HCEC 1CT (cell line): ENCODE measurements at places on chromosomes 2 and 18.

DNA sequence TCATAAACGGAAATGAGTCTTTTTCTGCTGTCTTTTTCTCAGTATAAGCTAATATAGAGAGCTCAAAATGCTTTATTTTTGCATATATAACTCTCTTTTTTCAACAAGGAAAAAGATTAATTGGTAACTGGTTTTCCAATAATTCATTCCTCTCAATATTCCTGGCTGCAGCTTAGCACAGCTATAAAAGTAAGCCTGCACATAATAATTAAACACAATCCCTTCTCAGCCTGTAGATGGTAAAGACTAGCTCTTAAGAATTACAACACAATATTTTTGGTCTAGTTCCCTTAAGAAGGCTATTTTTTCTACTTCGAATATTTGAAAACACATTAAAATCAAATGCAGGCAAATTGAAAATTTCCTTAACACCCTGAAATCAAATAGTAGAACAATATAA, 258.0 kb downstream of the DOK6 start:
- DNase-seq, result no peak

GRCh38 chr18:57856128-57856527, 53.0 kb upstream of the ATP8B1 start:
- DNase-seq, result no peak

GRCh38 chr2:8800821-8801220, 36.6 kb downstream of the KIDINS220 start:
- DNase-seq, result no peak

DNA sequence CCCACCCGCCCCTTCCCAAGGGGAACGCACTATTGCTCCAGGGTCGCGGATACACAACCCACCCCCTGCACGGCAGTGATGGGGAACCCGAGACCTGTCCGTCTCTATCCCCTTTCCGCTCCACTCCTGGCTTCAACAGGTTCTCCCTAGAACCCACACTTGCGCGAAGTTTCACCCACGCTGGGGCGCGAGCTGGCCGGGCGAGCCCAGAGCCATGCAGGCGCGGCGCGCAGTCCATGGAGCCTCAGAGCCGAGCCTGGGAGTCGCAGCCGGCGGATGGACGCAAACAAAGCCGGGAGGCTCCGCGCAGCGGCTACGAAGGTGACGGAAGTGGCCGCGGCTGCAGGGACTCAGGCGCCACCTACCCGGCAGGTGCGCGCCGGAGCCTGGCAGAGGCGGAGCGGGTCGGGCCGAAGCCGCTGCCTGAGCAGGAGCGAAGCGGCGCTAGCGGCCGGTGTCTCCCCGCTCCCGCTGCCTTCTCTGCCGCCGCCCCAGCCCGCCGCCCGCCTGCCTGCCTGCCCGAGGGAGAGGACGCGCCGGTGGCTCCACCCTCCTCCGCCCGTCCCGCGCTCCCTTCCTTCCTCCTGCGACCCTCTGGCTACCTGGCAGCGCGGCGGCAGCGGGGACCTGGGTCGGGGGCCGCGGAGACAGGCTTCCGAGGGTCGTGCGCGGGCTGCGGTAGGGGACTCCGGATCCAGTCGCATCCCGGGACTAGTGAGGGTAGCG, 14.0 kb downstream of the ALPG start:
- DNase-seq, result no peak

DNA sequence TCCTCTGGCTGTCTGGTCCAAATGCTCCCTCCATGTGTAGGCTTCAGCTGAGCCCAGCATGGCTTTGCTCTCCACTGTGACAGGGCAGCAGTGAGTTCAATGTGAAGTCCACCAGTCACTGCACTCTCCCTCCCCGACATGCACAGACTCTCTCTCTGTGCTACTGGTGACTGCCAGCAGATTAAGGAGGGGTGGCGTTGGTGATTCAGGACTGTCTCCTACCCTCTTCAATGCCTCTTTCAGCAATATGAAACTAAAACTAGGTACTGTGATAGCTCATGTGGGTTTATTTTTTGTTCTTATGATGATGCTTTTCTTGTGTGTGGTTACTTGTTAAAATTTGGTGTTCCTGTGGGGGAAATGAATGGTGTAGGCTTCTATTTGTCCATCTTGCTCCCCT, 201.0 kb upstream of the RBMS1 start:
- no peak for DNase-seq

DNA sequence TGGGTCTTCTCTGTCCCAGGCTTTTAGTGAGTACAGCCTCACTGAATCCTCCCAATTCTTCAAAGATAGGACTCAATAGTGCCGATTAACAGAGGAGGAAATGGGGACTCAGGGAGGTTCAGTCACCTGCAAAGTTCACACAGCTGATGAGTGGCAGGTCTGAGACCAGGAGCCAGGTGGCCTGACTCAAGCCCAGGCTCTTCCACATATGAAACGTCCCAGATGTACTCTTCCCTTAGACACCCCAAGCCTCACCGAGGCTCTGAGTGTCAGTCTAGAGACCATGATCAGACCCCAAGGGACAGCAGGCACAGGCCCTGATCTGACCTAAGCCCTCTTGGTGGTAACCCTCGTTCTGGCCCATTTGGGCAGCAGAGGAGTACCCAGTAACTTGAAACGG, 115.2 kb downstream of the INHBB start:
- no peak for DNase-seq

GRCh38 chr2:148607566-148607965, 37.0 kb upstream of the EPC2 start:
- no peak for DNase-seq

DNA sequence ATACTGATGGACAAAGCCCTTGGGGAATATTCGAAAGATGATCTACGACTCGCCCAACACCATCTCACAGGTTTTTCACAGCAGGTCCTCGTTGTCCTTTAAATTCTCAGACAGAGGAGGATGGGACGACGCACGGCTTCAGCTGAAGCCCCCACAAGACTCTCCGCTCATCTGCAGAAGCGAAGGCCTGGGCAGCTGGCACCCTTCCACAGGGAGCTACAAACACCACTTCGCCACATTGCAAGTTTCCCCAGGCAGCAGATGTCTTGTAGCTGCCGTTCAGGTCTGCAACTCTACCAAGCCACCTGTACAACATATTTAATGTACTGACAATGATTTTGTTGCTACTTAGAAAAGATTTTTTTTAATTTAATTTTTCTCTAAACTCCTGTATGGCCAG, 642.9 kb downstream of the ZEB2 start:
- DNase-seq, result no peak

DNA sequence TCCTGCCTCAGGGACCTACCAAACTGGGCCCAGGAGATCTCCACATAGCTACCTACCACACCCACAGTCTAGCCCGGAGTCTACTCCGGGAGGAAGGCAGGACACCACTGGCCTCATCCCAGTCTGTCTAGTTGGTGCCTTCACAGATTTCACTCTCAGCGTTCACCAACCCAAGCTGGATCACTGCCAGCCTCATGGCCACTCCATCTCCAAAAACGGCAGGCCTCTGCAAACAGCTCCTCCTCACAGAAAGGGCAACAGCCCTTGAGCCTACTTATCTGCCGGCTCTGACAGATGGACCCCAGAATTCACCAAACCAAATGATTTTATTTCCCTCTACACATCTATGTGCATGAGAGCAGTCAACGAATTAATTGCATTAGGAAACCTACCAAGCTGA, 61.3 kb downstream of the NCKAP5 start:
- DNase-seq, result no peak

DNA sequence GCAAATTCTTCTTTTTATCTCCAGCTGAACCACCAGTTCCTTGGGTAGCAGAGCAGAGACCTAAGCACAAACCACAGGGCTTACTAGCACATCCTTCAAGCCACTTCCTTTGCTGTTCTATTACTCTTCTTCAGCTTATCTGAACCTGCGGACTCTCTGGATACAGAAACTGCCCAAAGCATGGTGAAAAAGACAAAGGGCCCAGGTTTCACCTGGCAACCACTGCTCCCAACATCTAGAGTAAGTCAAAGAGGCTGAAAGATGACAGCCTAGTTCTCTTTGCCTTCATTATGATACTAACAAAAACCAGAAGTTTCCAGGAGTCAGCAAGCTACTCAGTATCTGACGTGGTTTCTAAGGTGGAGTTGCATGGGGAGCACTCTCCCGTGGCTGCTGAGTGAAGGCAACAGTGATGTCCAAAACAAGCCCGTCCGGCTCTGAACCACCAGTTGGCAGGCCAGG, 43.4 kb downstream of the KANSL3 start:
- DNase-seq, result no peak

DNA sequence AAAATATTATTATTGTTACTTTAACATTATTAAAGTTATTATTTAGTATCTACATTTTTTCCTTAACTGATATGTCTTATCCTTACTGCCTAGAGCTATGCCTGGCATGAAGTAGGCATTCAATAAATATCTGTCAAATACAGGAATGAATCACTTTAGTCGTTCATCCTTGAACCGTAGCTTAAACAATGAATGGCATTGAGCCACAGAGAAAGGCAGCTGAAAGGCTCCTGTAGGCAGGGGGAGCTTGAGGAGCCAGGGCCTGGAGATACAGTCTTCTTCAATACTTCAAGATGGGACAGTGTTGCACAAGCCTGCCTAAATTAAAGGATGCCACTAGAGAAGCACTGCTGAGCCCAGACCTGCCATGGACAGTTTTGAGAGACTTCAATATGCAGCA, 22.5 kb downstream of the CYRIA start:
- no peak for DNase-seq

DNA sequence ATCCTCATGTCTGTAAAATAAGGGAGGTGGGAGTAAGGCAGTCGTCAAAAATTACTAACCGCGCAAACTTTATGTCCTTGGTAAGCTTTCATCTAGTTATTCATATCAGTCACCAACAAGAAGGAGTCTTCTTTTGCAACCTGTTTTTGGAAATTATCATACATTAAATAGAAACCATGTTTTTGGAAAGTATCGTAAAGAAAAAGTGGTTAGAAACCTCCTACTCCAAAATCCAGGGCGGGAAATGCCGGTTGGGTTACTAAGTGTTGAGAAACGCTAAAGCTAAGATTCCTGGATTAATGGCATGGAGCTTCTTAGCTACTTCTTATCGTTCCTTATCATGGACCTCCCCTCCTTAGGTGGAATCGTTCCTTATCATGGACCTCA, 778 bp downstream of the BBS5 start:
- DNase-seq, result no peak

DNA sequence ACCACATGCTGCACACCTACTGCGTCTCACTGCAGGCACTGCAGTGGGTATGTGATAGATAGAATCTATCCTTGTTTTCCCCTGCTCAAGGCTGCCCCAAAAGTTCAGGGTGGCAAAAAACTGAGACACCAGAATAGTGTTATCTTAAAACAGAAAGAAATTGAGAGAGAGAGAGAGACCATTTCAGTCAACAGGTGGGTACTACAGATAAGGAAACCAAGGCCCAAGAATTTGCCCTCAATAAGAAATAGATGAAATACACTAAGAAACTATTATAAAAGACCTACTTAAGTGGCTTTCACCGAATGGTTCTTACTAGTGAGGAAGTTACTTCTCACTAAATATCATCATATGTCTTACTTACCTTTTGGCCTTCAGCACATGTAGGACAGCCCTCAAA, 27.9 kb downstream of the EPG5 start:
- DNase-seq, result no peak

- no peak for DNase-seq
Measured at GRCh38 chr2:129779783-129780182, 199.7 kb upstream of the RAB6C start.

DNA sequence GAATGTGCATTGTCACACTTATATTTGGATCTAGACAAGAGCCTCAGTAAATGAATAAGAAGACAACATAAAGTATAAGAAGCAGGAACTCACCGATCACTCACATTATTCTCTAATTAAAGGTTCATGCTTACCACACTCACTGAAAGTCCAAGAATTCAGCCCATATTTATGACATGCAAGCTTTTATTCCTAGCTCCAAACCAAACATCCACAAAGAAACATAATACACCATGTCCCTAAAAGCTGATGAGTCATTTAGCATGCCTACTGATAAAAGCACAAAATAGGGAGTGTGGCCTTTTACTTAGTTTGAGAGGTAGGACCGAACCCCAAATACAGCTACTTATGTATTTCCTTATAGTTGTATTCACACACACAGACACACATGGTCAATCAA, 1094.6 kb upstream of the CDH2 start:
- DNase-seq, result peak; percentile 2

DNA sequence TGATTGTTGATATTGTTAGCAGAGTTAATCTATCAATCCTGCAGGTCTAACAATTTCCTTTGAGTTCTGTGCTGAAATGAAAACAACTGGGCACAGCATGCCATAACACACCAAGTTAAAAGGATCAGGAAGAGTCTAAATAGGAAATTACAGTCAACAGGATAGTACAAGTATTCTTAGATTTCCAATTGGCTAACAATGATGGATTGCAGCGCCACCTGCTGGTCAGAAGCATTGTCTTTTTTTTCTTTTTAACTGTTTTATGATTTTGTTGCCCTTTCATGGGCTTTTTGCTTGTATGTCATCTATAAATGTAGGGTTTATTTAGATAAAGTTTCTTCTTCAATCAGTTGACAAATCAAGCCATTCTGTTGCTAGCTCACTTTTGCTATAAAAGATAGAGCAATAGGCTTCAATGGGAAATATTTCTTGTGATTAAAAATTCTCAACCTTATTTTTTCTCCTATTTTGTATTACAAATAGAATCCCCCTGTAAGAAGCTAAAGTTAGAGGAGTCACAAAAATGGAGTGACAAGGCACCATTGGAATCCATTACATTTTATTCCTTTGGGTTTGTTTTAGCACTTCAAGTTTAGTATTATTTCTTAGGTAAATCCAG, 40.8 kb upstream of the RPRM start:
- DNase-seq, result peak; percentile 25

DNA sequence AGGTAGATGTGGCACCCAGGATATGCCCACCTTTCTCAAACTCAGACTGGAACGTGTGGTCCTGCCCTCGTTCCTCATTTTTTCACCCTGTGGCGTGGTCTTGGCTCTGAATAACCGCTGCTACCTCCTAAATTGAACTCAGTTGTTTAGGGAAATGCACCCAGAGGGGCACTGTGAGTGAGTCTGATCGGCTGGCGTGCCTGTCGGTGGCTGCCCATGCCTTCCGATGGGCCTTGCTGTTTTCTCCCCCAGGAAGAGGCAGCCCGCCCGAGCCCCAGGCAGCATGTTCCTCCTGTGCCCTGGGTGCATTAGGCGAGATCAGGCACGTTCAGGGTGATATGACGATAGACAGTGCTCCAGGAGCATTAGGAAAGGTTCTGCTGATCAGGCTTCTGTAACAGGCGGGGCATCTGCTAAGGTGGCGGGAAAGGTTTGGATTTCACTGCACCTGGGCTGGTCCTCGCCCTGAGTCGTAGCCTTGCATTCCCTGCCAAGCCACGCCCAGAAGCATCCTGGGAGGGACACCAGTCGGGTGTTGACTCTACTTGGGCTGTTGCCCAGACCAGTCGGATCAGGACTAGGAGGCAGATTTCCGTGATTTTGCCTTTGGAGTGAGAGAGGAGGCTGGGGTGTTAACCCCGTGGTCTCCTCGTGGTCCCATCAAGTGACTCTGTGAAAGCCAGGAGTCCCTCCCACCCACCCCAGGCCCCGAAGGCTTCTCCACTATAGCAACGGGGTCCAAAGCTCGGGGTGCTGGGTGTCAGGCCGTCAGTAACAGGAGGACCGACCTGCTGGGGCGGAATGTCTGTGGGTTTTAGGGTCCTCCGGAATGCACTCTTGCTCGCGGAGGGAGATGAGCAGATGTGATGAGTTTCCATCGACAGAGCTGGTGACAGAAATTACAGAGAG, 75.1 kb downstream of the SH3BP4 start:
- DNase-seq, result peak; percentile 28

- no peak for DNase-seq
Measured at GRCh38 chr18:54117853-54118773, 106.4 kb downstream of the MBD2 start.
